Right ventricle myocardium inferior (tissue), 1 donor: ENCODE measurements at places on chromosomes 4 and X.

DNA sequence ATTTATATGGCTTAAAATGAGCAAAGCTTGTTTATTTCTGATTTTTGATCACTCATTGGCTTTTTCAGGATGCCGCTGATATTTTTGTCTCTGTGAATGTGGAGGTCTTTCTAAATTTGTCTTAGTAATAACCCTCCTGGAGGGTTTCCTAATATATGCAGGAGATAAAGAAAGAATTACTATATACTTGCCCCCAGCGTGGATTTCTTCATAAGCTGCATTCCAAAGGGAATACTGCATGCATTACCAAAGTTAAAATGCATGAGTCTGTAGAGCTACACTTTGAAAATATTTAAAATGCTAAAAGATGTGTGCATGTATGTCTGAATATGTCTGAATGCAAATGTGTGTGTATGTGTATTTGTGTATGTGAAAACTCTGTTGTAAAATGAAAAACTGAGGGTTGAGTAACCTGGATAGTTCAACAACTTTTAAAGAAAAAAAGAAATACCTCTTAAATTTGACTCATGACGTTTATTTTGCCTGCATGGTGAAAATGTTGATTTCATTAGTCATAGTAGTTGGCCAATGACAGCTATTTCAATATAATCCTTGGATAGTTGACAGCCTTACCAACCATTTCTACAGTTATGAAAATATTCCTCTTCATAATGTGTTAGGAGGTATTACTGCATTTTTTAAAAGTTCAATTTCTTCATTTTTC is 113.2 kb upstream of the ZNF827 start:
- no peak for DNase-seq

DNA sequence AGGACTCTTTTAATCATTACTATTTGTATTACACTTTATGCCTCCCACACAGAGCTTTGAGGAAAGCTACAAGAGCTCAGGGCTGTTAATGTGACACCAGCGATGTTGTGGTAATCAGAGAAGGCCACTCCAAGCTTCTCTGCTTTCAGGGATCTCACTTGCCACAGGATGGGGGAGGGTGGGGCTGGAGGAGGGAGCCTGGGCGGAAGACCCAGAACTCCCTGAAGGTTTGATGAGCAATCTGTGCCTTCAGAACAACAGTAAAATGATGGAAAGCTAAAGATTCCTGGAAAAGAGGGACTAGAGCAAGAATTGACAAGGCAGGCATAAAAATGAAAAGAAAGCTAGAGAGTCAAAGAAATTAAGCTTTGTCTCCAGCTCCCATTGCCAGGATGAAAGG is 75.6 kb downstream of the MAML3 start:
- DNase-seq: no peak

DNA sequence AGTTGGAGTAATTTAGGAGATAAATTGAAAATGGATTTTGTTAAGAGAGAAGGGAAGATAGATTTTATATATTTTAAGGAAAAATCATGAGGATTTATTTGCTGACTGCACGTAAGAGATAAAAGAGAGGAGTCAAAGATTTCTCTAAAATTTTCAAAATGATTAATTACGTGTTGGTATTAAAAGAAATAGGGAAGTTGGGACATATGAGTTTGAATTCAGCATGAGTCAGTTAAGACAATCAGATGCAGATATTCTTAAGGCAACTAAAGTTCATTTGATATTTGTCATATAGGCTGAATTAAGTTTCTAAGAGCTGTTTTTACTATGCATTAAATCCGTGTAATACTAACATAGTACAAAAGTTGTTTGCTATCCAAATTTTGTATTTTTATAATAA is 46.9 kb downstream of the TET2 start:
- no peak for DNase-seq

GRCh38 chr4:58809948-58810347 is 1699.8 kb upstream of the IGFBP7 start:
- no peak for DNase-seq

- no peak for DNase-seq
Observed at GRCh38 chr4:137700751-137701150, 168.5 kb upstream of the PCDH18 start.

GRCh38 chr4:1862055-1862911 is 6.3 kb upstream of the LETM1 start:
- DNase-seq: no peak

DNA sequence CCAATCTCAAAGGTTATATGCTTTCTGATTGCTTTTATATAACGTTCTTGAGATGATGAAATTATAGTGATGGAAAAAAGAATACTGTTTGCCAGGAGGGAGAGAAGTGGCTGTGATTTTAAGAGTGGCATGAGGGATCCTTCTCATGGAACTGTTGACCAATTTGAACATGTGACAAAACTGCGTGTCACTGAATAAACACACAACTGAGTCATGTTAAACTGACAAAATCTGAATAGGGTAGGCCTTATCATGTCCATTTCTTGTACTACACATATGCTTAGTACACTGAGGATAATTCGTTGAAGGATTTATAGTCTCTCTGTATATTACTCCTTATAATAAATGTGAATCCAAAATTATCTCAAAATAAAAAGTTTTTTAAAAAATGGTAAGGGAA is 22.2 kb upstream of the HSPA4L start:
- DNase-seq: no peak

DNA sequence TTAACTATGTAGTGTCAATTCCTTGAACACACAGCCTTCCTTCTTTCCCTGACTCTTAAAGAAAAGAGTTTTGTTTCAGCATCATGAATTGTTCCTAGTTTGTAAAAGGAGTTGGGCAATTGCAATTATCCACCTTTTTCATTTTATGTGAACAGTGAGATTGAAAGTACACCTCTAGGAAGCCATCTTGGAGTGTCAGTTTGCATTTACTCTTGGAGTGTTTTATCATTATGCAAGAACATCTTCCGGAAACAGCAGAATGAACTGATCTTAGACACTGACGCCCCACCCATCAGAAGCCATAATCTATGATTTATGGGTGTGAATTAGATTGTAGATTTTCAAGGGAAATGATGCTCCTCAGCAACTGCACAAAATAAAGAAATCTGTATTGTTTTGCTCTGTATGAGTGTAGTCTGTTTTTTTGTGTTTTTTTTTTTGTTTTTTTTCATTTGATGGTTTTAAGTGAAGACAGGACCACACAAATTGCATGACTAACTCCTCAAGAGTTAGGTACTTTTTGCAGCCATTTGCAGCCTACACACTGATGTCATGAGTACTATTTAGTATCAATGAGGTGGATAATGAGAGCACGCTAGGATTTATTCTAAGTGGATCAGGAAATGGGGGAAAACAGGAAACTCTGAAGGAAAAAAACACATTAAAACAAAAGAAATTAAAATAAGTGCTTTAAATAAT is 19.5 kb upstream of the FGF2 start:
- no peak for DNase-seq

GRCh38 chr4:3866813-3867129 is 100.6 kb downstream of the ADRA2C start:
- DNase-seq: no peak

- DNase-seq: no peak
Observed at GRCh38 chrX:154530286-154530685, 14.3 kb upstream of the FAM3A start.

GRCh38 chr4:11343536-11343935 is 85.2 kb downstream of the HS3ST1 start:
- DNase-seq: no peak

- no peak for DNase-seq
Observed at GRCh38 chr4:6991771-6992557, 51.2 kb upstream of the TADA2B start.

- no peak for DNase-seq
Observed at GRCh38 chrX:27466051-27466450, 2.9 kb upstream of the PPP4R3C start.

- DNase-seq: no peak
Observed at GRCh38 chrX:2264179-2265030, 236.4 kb downstream of the DHRSX start.
